ENCODE measurements at places on chromosomes 16 and 17. TPM values are rescaled to one million over a fixed set of nuclear protein-coding genes. Genes with fewer than 3 reads are reported as not detected.
A peak's percentile ranks its signal among the peaks of the same experiment; 100 is the strongest.

DNA sequence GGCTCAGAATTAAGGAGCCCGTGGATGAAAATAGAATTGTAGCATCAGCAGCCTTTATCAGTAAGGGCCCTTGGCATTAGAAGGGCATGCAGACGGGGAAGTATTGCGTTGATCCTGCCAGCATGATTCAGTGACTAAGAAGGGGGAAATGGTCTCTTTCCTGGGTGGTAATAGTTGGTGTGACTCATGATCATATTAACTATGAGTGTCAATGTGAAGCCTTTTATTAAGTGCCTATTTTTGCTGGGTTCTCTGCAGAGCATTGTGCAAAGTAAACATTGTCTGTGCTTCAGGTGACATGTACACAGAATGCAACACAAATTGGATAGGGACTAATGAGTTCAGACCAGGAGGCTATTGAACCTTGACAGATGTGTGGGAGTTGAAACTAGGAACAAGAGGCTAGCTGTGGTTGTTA is 24.5 kb downstream of the RCVRN start:
- H3K4me1 ChIP-seq = no peaks in the 10 kb centered on the region
- no peak for DNase-seq
- H3K27me3 ChIP-seq = no peaks in the 10 kb centered on the region

- H3K4me1 ChIP-seq = peaks cover 22% of the 10 kb centered on the region
- DNase-seq = no peak
- no peaks in the 10 kb centered on the region for H3K36me3 ChIP-seq
- no peak overlapping the region for H3K4me3 ChIP-seq
- no peak overlapping the region for H3K27ac ChIP-seq
- H3K27me3 ChIP-seq = no peaks in the 10 kb centered on the region
Observed at GRCh38 chr16:20671903-20672302, 25.6 kb downstream of the ACSM1 start.

- H3K4me1 ChIP-seq = no peaks in the 10 kb centered on the region
- H3K27ac ChIP-seq = no peak overlapping the region
- H3K27me3 ChIP-seq = no peaks in the 10 kb centered on the region
- H3K4me3 ChIP-seq = no peak overlapping the region
- DNase-seq = peak; percentile 72
- H3K36me3 ChIP-seq = peaks cover 28% of the 10 kb centered on the region
Observed at GRCh38 chr17:39186481-39187002, 10.9 kb downstream of the CACNB1 start.

DNA sequence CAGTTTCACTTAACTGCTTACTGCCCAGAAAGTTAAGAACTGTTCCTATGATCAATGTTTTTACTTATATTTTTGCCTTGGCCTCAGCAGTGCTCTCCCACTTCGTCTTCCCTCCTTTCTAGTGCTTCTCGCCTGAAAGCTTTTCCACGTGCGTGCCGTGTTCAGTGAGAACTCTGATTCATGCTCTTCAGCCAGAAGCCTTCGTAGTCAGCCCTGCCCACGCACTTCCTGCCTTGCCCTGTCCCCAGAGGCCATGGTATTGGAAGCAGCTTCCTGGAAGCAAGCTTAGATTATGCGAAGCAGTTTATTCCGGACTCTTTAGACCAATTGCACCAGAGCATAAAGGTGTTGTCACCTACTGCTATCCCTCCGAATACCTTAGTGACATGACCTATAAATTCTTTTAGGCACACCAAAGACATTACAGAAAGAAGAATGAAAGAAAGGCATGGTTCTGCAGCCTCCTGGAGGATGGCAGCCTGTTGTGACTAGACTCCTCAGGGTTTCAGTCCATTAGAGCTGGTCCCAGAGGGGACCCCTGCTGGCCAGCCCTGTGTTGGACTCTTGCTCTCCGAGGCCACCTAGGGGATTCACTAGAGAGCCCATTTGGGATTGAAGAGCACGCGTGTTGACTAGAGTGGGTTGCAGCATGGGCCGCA is 105.2 kb downstream of the RPTOR start:
- H3K36me3 ChIP-seq = no peaks in the 10 kb centered on the region
- no peak for DNase-seq
- H3K4me3 ChIP-seq = no peak overlapping the region
- H3K27me3 ChIP-seq = no peaks in the 10 kb centered on the region
- peak overlapping the region; percentile 78 for H3K27ac ChIP-seq
- H3K4me1 ChIP-seq = peaks cover 14% of the 10 kb centered on the region

DNA sequence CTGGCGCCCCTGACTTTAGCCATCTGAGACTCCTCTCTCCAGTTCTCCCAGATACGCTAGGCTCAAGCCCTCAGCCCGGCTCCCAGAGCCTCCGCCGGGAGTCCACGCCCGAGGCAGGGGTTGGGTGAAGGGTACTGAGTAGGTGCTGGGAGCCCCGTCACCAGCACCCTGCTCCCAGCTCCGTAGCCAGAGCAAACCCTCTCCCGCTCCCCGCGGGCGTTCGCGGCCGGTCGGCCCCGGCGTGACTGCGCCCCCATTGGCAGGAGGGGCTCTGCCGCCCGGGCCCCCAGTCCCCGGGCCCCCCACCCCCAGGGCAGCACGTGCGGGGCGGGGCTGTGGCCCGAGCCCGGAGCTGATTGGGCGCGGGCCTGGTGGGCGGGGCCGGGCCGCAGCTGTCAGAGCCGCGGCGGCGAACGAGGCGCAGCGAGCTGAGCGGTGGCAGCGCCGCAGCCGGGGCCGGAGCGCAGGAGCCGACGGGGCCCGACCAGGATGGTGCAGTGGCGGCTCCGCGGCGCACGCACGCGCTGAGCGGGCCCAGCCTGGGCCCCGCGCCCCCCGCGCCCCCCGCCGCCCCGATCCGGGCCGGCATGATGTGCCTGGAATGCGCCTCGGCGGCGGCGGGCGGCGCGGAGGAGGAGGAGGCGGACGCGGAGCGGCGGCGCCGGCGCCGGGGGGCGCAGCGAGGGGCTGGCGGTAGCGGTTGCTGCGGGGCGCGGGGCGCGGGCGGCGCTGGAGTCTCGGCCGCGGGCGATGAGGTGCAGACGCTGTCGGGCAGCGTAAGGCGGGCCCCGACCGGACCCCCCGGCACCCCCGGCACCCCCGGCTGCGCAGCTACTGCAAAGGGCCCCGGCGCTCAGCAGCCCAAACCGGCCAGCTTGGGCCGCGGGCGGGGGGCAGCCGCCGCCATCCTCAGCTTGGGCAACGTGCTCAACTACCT is at the start of gene SPNS2:
TSS of gene SPNS2 (plus strand) at position 421 of the 937 bp plus-strand sequence. CDS start at position 588, 167 bp downstream.
- DNase-seq = peak; percentile 73
- peak within 1 kb of the TSS; percentile 80 for H3K27ac ChIP-seq
- H3K36me3 ChIP-seq = no peaks in the 10 kb centered on the region
- H3K4me1 ChIP-seq = peaks cover 56% of the 10 kb centered on the region
- no peaks in the 10 kb centered on the region for H3K27me3 ChIP-seq
- peak within 1 kb of the TSS; percentile 66 for H3K4me3 ChIP-seq

GRCh38 chr17:19911033-19911432 is 43.3 kb upstream of the ULK2 start:
- H3K4me1 ChIP-seq = no peaks in the 10 kb centered on the region
- peaks cover 61% of the 10 kb centered on the region for H3K36me3 ChIP-seq
- no peak overlapping the region for H3K4me3 ChIP-seq
- H3K27ac ChIP-seq = no peak overlapping the region
- H3K27me3 ChIP-seq = no peaks in the 10 kb centered on the region

The KRT17 gene
- 17.2 TPM for total RNA-seq

The LGALS9B gene
- total RNA-seq = not detected

The SLC5A10 gene
- not detected for total RNA-seq
